ENCODE measurements at places on chromosomes 7 and 10. TPM values are rescaled to one million over a fixed set of nuclear protein-coding genes. Genes with fewer than 3 reads are reported as not detected.

GRCh38 chr10:650441-650851 lies 39.0 kb downstream of the DIP2C start:
- H3K27ac ChIP-seq = no peak overlapping the region
- no peaks in the 10 kb centered on the region for H3K36me3 ChIP-seq
- H3K4me3 ChIP-seq = no peak overlapping the region

GRCh38 chr7:132858760-132859159 lies 223.1 kb downstream of the CHCHD3 start:
- H3K36me3 ChIP-seq = peaks cover 11% of the 10 kb centered on the region
- H3K4me3 ChIP-seq = no peak overlapping the region
- H3K27ac ChIP-seq = no peak overlapping the region
- peaks cover 22% of the 10 kb centered on the region for H3K4me1 ChIP-seq
- no peaks in the 10 kb centered on the region for H3K27me3 ChIP-seq

DNA sequence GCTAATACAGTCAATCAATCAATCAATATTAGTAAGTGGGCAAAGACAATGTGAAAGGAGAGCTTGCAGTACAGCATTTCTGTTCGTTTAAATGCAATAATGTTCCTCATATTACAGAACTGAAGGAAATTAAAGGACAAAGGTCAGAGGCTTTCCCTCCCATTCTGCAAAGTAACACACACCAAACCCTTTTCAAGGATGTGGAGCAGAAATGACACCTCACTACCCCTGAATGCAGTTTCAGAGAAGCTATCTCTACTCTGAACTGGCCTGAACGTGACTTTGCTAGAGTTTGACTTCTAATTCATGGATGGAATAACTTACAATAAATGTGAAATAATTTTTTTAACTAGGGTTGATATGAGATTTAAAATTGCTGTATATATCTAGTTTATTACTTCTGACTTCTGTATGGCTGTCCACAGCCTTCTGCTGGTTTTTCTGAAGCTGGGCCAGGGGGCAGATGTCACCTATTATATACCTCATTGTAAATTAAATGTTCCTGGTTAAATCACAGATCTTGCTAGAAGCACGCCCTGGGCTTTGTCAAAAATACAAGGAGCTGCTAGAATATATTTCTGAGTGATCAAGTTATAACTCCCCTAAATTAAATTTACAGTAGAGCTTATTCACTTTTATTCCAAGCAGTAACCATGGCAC lies 156.9 kb upstream of the C7orf33 start:
- DNase-seq = no peak
- peaks cover 3% of the 10 kb centered on the region for H3K27me3 ChIP-seq
- peaks cover 4% of the 10 kb centered on the region for H3K36me3 ChIP-seq
- no peaks in the 10 kb centered on the region for H3K4me1 ChIP-seq

DNA sequence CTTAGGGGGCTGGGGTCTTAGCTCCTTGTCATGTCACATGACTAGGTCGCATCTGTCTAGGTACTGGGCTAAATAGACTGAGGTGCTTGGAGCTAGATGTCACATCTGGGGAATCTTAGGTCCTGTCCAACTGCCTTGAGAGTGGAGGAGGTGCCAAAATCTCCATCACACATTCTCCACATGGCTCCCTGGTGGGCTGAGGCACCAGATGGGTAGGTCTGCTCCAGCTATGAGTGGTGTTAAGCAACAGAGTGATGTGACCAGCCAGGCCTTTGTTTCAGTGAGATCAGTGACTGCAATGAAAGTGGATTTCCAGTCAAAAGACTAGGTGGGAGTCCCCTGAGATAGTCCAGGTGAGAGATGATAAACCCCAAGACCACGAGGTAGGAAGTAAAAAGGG lies 251.8 kb downstream of the BMPER start:
- no peak overlapping the region for H3K27ac ChIP-seq
- no peaks in the 10 kb centered on the region for H3K27me3 ChIP-seq
- DNase-seq = no peak
- H3K4me1 ChIP-seq = peaks cover 14% of the 10 kb centered on the region

DNA sequence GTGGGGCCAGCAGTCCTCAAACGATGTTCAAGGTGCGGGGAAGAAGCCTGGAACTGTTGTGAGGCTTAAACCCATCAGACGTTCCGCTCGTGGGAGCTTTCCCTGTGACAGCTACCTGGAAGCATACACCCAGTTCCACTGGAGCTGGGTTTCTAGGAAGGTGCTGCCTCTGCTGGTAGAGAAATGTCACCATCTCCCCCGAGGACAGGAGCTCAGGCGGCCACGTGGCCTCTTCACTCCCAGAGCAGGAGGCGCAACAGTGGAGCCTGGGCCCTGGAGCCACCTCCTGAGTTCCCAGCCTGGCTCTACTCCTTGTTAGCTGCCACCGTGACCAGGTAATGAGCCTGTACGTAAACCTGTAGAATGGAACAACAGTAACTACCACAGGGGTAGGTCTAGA lies 156.1 kb downstream of the ADARB2 start:
- no peaks in the 10 kb centered on the region for H3K4me1 ChIP-seq
- no peaks in the 10 kb centered on the region for H3K36me3 ChIP-seq
- H3K4me3 ChIP-seq = no peak overlapping the region
- no peak for DNase-seq
- H3K27ac ChIP-seq = no peak overlapping the region
- peaks cover 14% of the 10 kb centered on the region for H3K27me3 ChIP-seq

GRCh38 chr10:114632869-114633715 lies 25.0 kb downstream of the ABLIM1 start:
- no peak for DNase-seq
- H3K4me1 ChIP-seq = peaks cover 33% of the 10 kb centered on the region
- H3K4me3 ChIP-seq = peak overlapping the region; percentile 82
- peaks cover 37% of the 10 kb centered on the region for H3K27me3 ChIP-seq

- no peak overlapping the region for H3K4me3 ChIP-seq
- peak; percentile 74 for DNase-seq
- no peak overlapping the region for H3K27ac ChIP-seq
- no peaks in the 10 kb centered on the region for H3K27me3 ChIP-seq
- no peaks in the 10 kb centered on the region for H3K36me3 ChIP-seq
Measured at GRCh38 chr7:2477447-2478398, 1.5 kb upstream of the GRIFIN start.

DNA sequence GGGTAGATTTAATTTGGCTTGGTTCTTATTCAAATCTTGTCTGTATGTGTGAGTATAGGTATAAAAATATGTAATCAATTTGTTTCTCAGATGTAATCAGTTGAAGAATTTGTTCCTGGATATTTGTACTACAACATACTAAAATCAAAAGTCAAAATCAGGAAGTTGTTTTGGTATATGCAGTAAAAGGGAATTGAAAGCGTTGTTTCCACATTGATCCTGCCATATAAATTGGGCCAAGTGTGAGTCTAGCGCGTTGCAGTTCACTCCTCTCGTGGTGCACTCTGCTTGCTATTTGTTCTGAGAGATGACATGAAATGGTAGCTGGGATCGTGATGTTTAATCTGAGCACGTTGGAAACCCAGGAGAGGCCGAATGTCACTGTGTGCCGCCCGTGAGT lies 55.9 kb downstream of the SHH start:
- no peak for DNase-seq
- no peak overlapping the region for H3K27ac ChIP-seq
- no peak overlapping the region for H3K4me3 ChIP-seq

DNA sequence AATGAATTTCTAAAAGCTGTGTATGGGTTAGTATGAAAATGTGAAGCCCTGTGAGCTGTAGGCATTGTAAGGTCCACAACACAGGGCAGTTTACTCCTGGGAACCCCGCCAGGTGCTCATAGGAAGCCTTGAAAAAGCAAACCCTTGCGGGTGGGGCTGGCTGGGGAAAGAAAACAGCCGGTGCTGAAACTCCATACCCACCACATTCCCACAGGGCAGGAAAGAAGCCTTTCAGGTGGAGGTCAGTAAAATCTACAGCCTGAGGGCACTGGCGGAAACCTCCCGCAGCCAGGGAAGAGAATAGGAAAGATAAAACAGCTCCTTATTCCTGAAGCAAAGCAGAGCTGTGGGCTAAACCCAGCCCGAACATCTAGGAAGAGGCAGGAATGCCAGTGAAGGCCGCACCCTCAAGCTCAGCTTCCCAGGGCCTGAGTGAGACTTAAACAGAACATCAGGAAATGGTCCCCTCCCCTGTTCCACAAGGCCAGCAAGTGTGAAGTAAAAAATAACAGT lies 34.7 kb downstream of the PODXL start:
- H3K4me3 ChIP-seq = peak overlapping the region; percentile 46
- H3K27ac ChIP-seq = peak overlapping the region; percentile 89
- H3K27me3 ChIP-seq = no peaks in the 10 kb centered on the region
- H3K4me1 ChIP-seq = peaks cover 87% of the 10 kb centered on the region
- peaks cover 8% of the 10 kb centered on the region for H3K36me3 ChIP-seq

- H3K27me3 ChIP-seq = peaks cover 5% of the 10 kb centered on the region
- no peak overlapping the region for H3K27ac ChIP-seq
- no peaks in the 10 kb centered on the region for H3K4me1 ChIP-seq
- no peak overlapping the region for H3K4me3 ChIP-seq
Measured at GRCh38 chr10:37479469-37479868, 354.1 kb downstream of the ANKRD30A start.

DNA sequence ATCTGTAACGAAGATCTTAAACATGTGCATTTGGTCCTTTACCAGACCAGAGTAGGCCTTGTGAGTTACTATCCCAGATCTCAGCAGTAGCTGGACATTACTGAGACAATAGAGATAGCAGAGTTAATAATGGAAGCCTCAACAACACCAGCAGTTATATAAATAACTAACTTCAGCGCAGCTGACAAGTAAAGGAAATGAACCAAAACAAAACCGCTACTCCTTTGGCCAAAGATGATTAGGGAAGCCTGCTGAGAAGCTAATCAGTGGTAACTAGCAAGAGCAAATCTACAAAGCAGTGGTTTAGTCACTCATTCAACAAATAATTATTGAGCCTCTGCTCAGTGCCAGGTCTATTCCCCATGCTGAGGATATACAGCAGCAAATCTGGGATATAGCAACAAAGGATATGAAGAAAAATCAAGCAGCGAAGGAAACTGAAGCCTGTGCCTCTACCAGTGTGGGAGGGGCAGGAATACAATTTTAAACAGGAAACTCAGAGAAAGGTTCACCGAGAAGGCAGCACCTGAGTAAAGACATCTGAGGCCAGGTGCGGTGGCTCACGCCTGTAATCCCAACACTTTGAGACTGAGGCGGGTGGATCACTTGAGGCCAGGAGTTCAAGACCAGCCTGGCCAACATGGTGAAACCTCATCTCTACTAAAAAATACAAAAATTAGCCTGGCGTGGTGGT lies 103.6 kb downstream of the ELMO1 start:
- no peaks in the 10 kb centered on the region for H3K36me3 ChIP-seq
- H3K4me1 ChIP-seq = peaks cover 23% of the 10 kb centered on the region
- H3K27me3 ChIP-seq = no peaks in the 10 kb centered on the region
- H3K27ac ChIP-seq = peak overlapping the region; percentile 78
- H3K4me3 ChIP-seq = no peak overlapping the region

- peaks cover 52% of the 10 kb centered on the region for H3K36me3 ChIP-seq
- no peak overlapping the region for H3K27ac ChIP-seq
- H3K4me3 ChIP-seq = no peak overlapping the region
- no peak for DNase-seq
- H3K27me3 ChIP-seq = peaks cover 5% of the 10 kb centered on the region
Measured at GRCh38 chr7:158289231-158289630, 298.4 kb downstream of the PTPRN2 start.

GRCh38 chr7:11193888-11194287 lies 220.2 kb downstream of the PHF14 start:
- no peaks in the 10 kb centered on the region for H3K36me3 ChIP-seq
- H3K27me3 ChIP-seq = peaks cover 93% of the 10 kb centered on the region
- peaks cover 74% of the 10 kb centered on the region for H3K4me1 ChIP-seq

- H3K27me3 ChIP-seq = no peaks in the 10 kb centered on the region
- no peak overlapping the region for H3K27ac ChIP-seq
Measured at GRCh38 chr7:140218656-140219055, 41.9 kb upstream of the KDM7A start.

- no peak for DNase-seq
- H3K27me3 ChIP-seq = no peaks in the 10 kb centered on the region
- H3K4me3 ChIP-seq = no peak overlapping the region
- 0 out of 2 replicates have a peak, but pooled peaks cover under 1% of the 10 kb centered on the region for H3K36me3 ChIP-seq
- no peak overlapping the region for H3K27ac ChIP-seq
Measured at GRCh38 chr10:113060201-113061053, 110.4 kb downstream of the TCF7L2 start.

DNA sequence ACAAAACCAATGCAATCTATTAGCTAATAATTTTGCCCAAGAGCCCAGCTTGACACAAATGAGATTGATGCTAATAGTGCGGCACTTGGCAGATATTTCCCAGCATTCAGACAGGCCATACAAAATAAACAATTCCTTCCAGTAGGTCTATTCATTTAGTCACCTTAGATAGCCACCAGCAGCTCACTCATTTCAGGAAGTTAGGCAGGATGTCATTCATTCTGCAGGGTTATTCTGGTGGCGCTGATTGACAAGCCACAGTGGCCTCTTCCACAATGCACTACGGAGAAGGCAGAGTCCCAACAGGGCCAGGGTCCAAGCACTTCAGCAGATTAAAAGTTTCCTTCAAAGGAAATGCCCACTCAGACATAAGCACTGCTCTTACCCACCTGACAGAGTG lies 55.8 kb downstream of the PIK3AP1 start:
- H3K4me3 ChIP-seq = no peak overlapping the region
- no peak for DNase-seq
- H3K36me3 ChIP-seq = no peaks in the 10 kb centered on the region
- H3K27ac ChIP-seq = no peak overlapping the region
- H3K4me1 ChIP-seq = no peaks in the 10 kb centered on the region
- H3K27me3 ChIP-seq = no peaks in the 10 kb centered on the region

GRCh38 chr10:124688889-124689670 lies 55.1 kb downstream of the FAM53B start:
- no peak overlapping the region for H3K27ac ChIP-seq
- H3K36me3 ChIP-seq = peaks cover 3% of the 10 kb centered on the region
- H3K4me1 ChIP-seq = peaks cover 18% of the 10 kb centered on the region
- H3K27me3 ChIP-seq = no peaks in the 10 kb centered on the region

DNA sequence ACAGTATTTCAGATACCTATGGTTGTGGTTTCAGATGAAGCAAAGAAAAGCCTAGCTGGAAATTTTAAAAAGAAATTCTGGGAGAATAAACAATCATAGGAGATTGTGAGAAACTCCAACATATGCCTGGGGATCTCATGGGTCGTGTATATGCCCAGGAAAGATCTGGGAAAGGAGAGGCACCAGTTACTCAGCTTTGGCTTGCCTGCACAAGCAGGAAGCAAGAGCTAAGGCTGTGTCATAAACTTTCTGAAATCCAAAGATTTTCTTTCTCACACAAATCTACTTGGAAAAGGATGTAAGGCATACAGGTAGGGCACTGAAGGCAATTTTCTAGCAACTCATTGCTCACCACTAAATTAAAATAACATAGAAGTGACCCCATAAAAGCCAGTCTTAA lies 373.6 kb downstream of the CDC14C start:
- DNase-seq = no peak
- peaks cover 8% of the 10 kb centered on the region for H3K36me3 ChIP-seq
- H3K4me3 ChIP-seq = no peak overlapping the region
- H3K27ac ChIP-seq = peak overlapping the region; percentile 64
- H3K4me1 ChIP-seq = peaks cover 12% of the 10 kb centered on the region

Gene AKR1C1
- 3.9 TPM for total RNA-seq

Gene PITX3
- 0.48 TPM for total RNA-seq

Gene SLC18A3
- 0.09 TPM for total RNA-seq

Gene GRM8
- 2.1 TPM for total RNA-seq

Gene NOS3
- total RNA-seq = 6.6 TPM

Gene MLXIPL
- total RNA-seq = 23.8 TPM

Gene TWNK
- 28.2 TPM for total RNA-seq
